ENCODE measurements at places on chromosomes 12 and 14. TPM values are rescaled to one million over a fixed set of nuclear protein-coding genes. Genes with fewer than 3 reads are reported as not detected.

- DNase-seq, result no peak
Measured at GRCh38 chr14:106564058-106564643, 1037.8 kb downstream of the TMEM121 start.

DNA sequence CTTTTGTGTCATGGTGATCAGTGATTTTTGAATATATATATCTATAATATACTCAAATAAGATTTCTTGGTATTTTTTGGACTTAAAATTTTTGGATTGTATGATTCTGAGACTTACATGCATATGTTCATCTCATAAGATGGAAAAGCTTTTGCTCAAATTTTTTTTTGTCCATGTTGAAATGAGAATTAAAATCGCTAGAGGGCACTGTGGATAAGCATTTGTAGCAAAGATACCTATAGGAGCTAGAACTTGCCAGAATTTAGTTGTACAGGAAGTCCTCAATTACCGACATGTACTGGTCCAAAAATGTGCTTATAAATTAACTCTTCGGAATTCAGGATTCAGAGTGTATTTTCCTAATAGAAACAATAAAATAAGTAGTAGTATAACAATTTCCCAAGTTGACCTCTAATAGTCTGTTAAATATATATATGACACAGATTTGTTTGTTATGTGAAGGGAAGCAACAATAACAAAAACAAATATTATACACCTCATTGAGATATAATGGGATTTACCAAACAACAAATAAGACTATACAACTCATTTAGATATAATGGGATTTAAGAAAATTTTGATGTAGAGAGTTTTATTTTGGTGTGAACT is 179.6 kb downstream of the TMEM117 start:
- DNase-seq, result no peak

GRCh38 chr14:105857826-105858675 is 331.7 kb downstream of the TMEM121 start:
- no peak for DNase-seq

DNA sequence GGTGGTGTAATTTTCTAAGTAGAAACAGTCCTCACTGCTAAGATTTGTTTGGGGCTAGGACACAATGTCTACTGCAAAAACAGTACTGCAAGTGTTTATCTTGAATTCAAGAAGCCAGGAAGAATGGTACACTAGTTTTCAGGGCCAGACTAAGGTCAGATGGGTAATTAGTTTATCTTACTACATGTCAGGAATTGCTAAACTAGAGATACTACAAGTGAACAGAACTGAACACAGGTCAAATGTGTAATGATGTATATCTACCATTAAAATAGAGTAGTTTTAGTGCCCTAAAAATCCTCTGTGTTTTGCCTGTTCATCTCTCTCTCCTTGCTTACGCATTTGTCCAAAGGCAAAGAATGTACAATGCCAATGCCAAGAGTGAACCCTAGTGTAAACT is 2.3 kb upstream of the RPL41 start:
- no peak for DNase-seq

DNA sequence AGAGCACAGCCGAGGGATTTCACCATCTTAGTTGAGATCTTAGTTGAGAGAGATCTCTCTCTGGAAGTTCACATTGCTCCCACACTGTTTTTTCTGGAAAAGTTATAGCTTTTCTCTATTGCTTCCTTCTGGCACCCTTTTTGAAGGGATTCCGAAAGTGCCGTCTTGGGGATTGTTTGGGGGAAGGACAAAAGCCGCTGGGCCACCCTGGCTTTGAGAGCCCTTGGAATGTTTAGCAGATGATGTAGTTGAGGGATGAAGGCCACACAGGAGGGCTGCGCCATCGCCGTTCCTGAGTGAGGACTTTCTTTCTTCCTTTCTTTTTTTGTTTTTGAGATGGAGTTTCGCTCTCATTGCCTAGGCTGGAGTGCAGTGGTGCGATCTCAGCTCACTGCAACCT is 17.7 kb downstream of the PLEKHG3 start:
- no peak for DNase-seq

GRCh38 chr12:119870457-119870856 is 6.7 kb downstream of the CIT start:
- DNase-seq, result no peak

KRT74 gene
- not detected for total RNA-seq

BMAL2 gene
- total RNA-seq, result 3.6 TPM

DNA sequence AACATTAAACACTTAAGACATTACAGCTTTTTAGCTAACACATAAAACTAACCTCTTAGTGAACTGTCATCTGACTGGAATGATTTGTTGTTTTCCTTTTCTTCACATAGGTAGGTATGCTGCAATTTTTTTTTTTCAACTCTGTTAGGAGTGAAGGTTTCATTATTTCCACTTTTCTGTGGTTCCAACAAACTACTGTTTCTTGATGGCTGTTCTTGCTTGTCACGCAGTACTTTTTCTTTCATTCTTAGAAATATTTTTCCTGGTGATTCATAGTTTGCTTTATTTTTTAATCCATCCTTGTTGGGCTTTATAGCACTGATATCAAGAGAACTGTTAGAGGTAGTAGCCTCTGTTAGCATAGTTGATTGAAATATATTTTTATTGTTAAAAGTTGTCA is 6.3 kb downstream of the MIS18BP1 start:
- DNase-seq, result no peak

CLEC12A gene
- 0.75 TPM for total RNA-seq

GRCh38 chr12:109995686-109996482 is at the start of gene GIT2:
TSS of gene GIT2 (minus strand) at chr12:109996368. CDS start at chr12:109996224, 144 bp downstream.
- DNase-seq, result peak; percentile 62

DNA sequence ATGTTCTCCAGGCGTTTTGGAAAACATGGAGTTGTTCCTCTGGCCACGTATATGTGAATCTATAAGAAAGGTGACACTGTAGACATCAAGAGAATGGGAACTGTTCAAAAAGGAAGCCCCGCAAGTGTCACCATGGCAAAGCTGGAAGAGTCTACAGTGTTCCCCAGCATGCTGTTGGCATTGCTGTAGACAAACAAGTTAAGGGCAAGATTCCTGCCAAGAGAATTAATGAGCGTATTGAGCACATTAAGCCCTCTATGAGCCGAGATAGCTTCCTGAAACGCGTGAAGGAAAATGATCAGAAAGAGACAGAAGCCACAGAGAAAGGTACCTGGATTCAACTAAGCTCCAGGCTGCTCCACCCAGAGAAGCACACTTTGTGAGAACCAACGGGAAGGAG is 92.5 kb upstream of the EIF5 start:
- DNase-seq, result no peak

OLR1 gene
- not detected for total RNA-seq

DNA sequence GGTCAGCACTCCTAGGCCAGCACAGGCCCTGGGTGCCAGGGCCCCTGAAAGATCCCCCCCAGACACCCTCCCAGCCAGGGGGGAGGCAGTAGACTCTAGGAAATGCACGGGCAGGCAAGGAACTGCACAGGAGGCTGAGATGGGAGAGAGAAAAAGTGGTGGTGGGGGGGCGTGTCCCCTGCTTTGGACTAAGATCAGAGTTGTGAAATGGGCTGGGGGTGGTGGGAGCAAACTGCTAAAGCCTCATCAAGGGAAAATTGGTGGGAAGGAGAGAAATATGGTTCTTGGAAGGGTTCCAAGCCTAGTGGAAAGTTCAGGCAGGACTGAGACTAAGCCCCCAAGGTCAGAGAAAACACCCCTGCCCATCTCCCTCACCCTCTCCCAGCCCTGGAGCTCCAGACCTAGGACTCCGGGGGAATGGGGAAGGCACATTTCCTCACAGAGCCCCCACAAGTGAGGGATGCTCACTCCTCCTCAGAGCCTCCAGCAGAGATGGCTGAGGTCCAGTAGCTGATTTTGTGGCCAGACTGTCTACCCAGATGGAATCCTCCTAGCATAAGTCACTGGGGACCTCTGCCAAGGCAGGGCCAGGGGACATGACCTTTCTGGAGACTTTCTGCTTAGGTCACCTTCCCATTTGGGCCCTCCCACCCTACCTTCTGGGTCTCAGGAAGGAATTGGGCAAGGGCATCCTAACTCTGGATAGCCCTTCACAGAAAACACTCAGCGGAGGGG is 29.8 kb downstream of the FIGNL2 start:
- no peak for DNase-seq

DNA sequence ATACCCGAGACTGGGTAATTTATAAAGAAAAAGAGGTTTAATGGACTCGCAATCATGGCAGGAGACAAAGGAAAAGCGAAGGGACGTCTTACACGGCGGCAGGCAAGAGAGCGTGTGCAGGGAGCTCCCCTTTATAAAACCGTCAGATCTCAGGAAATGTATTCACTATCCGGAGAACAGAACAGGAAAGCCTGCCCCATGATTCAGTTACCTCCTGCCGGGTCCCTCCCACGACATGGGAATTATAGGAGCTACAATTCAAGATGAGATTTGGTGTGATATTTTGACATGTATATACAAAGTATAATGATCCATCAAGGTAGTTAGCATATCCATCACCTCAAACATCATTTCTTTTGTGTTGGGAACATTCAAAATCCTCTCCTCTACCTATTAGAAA is 2.3 kb upstream of the CDCA4 start:
- no peak for DNase-seq

DNA sequence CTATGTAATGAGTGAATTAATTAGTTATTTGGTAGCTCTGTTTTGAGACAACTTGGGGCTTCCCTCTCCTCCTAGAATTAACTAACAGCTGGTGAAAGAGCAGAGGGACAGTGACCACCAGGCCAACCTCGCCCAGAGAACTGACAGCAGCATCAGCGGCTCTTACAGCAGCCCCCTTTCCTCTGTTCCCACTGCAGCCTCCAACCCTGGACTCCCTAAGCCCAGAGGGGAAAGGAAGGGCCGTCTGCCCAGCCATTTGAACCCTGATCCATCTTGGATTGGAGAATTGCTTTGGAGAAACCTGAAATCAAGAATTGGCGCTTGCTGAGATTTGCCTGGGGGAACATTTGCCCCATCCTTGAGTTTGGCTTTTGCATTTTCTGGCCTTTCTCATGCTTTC is 45.5 kb downstream of the B4GALNT3 start:
- DNase-seq, result no peak

- no peak for DNase-seq
Measured at GRCh38 chr14:106844608-106845285, 1318.4 kb downstream of the TMEM121 start.

- no peak for DNase-seq
Measured at GRCh38 chr12:68175557-68176061, 16.1 kb upstream of the IFNG start.

RNASE3 gene
- total RNA-seq, result not detected

GRCh38 chr12:14868916-14869506 is 16.6 kb downstream of the MGP start:
- no peak for DNase-seq

KRT3 gene
- total RNA-seq, result not detected

GRCh38 chr14:38107216-38107631 is 100.5 kb upstream of the SSTR1 start:
- DNase-seq, result no peak

DNA sequence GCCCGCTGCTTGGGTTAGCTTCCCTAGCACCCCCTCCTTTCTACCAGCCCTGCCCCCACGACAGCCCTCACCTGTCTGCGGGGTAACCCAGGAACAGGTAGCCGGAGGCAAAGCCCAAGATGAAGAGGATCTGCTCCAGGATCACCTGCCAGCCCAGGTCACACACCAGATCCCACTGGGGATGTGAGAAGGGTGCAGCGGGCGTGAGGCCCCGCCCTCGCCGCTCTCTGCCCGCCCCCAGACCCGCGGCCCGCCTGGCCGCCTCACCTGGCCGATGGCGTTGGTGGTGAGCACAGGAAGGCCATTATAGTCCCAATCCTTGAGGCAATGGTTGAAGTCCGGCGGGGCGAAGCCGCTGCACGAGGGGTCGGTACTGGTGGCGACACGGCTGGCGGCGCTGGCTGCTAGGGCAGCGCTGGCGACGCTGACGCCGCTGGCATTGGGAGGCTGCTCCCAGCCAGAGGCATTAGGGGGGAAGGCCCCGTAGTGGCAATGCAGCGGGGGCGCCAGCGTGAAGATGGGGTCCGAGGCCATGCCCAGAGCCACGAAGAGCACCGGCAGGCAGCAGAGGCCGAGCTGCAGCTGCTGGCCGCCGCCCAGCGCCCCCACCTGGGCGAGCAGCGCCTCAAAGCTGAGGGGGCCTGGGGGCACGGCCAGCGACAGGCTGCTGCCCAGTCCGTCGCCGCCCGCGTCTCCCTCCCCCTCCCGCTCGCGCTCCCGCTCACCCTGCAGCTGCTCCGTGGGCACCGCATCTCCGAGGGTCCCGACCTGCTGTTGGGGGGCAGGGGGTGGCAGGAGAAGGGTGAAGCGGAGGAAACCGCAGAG is 794 bp downstream of the SLC22A17 start:
- no peak for DNase-seq

DNA sequence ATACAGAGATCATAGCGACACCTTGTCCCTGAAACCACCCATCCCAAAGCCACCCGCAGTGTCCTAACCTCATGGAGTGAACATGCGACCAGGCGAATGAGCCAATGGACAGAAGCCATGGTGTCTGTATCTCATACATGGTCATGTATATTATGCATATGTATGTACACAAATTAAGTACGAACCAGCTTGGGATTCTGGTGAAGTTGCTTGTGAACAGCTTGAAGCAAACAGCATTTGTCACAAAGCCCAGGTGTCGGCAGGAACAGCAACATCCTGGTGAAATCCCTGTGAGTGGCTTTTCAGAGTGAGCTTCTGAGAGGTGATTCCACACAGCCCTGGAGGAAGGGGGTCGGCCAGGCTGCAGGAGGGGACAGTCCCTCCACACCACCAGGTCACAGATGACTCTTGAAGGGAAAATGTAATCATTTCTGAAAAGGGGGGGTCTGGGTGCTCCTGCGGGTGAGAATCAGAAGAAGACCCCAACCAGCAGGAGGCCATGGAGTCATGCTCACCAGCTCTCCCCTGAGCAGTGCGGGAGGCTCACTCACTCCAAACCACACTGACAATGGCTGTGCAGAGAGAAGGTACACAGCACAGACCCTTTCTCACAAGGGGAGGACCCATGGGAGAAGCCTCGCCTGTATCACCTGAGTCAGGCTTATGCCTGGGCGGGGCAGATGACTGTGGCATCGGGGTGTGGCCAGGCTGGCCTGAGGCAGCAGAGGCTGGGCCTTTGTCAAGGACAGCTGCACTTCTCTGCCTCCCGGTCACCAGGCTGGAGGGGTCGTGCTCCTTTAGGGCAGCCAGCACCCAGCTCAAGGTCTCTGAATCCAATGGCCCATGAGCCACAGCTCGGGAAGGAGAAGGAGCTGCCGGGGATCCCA is 14.3 kb downstream of the CHGA start:
- DNase-seq, result no peak

DNA sequence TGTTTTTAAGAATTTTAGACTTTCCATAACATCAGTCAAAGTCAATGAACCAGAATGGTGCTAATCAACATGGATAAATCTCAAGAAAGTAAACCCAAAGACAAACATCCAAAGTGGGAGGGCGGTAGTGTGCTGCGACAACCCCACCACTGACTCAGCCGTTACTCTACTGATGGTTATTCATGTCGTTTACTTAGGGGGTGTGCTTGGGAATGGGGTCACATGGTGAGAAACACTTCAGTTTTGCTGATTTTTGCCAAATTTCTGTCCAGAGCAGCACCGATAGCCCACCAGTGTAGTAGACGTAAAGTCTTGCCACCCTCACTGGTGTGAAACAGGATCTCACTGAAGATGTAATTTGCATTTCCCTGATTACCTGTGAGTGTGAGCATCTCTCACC is 99.9 kb downstream of the ADGRD1 start:
- DNase-seq, result no peak

RPL10L gene
- total RNA-seq, result not detected

Data from omental fat pad (tissue), 4 donors.